Endothelial cell of umbilical vein (primary cell): ENCODE measurements at places on chromosomes 6 and 20.

DNA sequence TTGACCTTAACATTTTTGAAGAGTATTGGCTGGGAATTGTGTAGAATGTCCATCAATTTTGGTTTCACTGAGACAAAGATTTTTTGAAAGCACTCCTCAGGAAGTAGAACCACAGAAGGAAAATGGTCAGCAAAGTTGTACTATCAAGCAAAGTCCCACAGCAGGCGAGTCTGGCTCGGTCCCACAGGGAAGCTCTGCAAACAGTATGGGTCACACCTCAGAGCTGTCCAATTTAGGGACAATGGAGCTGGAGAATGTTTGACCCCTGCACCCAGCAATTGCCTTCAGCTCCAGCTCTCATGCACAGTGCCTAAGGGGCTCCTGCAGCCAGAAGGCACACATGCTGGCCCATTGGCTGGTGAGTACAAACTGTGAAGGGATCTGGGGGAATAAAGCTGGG is 147.0 kb downstream of the MAFB start:
- DNase-seq: no peak

- DNase-seq: no peak
Observed at GRCh38 chr6:131205481-131206244, 70.4 kb downstream of the AKAP7 start.

DNA sequence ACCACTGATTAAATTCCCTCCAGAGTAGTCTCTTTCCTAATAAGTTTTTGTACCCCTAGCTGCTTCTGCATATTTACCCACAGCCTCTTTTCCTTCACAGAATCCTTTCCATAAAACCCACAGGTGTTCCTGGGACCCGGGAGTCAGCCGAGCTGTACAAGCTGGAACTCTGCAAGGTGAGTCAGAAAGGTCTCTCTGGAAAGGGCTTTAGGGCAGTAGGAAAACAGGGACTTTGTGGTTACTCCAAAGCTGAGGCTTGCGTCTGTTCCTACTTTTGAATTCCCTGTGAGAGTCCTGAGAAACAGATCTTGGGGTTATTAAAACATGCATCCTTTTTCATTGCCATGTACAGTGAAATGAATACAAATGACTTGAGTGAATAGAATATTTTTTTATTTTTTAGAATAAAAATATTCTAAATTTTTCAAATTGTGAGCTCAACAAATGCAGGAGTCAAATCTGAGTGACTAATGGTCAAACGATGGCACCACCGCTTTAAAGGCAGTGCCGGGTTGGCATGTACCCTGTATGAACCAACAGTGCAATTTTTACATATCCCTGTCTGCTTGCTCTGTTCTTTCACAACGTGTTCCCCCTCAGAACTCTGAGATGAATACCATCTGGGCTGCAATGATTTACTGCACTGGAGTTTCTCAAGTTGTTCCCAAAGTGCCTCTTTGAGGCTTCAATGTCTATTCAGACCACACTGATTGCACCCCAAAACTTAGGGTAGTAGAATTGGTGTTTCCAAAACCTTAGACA is 78.4 kb downstream of the GFRAL start:
- no peak for DNase-seq

DNA sequence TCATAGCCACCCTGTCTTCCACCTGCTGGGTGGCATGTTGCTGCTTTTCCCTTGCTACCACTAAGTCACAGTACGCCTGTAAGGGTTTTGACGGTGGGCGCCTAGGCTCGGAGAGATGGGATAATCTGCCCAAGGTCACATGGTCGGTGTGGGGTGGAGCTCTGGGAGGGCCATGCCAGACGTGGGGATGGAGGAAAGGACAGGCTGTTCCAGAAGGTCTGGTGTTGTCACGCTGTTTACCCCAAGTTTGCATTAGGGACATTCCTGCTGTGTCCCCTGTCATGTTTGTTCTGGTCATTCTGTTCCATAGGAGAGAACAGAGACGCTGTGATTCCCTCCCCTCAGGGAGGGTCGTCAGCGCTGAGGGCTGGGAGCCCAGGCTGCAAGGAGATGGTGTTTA is 16.1 kb downstream of the IP6K3 start:
- DNase-seq: no peak

DNA sequence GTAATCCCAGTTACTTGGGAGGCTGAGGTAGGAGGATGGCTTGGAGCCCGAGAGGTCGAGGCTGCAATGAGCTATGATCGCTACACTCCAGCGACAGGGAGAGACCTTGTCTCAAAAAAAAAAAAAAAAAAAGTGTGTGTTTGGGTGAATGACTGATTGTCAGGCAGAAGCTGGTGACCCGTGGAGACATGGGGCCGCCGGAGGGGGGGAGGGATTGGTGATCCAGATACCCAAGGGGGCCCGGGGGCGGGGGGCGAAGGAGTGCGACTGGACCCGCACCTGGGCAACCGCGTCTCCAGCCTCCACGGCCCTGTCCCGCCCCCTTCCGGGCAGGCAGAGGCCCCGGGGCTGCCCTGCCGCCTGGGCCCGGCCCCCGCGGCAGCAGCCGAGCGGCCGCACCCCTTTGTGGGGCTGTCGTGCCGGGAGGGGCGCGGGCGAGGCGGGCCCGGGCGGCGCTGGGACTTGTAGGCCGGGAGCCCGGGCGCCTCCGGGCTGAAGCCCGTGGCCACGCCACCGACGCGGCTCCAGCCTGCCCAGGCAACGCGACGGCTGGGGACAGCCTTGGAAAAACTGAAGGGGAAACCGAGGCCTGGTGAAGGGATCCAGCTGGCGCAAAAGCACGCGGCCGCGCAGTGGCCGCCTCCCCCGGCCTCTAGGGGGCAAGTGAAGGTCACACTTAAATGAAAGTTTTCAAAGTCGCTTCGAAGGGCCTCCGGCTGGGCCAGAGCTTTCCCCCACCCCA is 2.1 kb upstream of the RBM38 start:
- DNase-seq: peak; percentile 45

- DNase-seq: no peak
Observed at GRCh38 chr6:168139121-168139520, 60.1 kb upstream of the FRMD1 start.

DNA sequence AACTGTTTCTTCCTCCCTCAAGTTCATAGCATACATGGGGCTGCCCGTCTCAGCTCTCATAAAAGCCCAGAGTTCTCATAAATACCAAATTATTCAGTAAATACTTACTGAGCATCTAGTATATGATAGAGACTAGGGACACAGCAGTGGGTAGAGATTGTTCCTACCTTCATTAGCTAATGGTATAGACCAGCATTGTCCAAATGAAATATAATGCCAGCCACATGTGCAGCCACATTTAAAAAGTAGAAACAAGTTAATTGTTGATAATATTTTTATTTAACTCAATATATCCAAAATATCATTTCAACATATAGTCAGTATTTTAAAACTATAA is 1.2 kb downstream of the TTLL9 start:
- no peak for DNase-seq

GRCh38 chr6:113971741-113972140 is 793 bp upstream of the HDAC2 start:
- DNase-seq: no peak

- no peak for DNase-seq
Observed at GRCh38 chr20:63974402-63975200, 4.8 kb downstream of the SAMD10 start.

DNA sequence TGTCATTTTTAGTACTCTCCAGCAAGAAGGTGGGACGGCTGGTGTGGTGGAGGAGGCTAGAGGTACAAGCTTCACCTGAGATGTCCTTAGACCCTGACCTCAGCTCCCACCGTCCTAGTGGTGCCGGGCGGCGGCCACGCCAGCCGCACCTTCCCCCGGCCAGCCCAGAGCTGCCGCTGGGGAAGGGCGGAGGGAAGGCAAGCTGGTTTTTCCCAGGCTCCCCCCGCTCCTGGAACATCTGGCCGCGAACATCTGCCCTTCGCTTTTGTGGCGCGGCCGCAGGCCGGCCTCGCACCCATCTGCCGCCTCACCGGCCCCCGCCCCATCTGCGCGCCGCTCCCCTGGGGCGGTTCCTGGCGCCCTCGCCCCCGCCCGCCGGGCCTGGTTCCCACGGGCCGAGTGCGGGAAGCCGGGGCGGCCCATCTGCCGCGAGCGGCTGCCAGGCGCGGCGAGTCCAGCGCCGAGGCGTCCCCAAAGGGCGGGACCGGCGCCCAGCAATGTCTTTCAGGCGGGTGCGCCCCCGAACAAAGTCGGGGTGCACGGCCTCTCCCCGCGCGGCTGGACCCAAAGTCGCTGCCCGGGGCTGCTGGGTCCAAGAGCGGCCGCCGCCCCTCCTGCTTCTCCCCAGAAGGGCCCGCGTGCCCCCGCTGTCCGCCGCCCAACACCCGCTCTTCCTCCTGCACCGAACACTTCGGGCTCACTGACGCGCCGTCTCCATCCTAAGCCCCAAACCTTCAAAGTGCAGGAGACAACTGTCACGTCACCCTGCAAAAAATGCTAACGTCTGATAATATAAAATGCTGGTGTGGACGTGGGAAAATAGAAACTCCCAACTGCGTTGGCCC is 17.3 kb upstream of the ID1 start:
- DNase-seq: peak; percentile 36

GRCh38 chr6:25370178-25371036 is 91.2 kb downstream of the CARMIL1 start:
- no peak for DNase-seq

- no peak for DNase-seq
Observed at GRCh38 chr20:51627586-51627985, 85.1 kb upstream of the NFATC2 start.

DNA sequence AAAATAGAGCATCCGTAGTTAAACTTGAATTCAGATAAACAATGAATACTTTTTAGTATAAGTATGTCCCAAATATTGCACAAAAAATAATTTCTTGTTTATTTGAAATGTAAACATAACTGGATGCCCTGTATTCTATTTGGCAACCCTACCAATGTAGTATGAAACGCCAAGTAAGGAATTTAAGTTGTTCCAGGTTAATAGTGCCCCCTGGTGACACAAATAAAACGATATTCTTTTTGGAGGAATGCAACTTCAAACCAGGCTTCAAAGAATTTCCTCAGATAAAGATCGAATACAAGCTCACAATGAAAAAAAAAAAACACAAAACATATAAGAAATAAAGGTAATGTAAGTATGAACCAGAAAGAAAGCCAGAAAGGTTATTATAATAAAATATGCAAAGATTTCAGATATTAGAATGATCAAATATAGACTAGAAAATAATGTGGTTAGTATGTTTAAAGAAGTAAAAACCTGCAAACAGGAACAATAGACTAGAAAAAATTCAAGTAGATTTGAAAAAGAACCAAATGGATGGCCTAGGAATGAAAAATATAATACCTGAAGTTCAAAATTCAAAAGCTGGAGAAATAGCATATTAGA is 18.4 kb upstream of the AKAP7 start:
- DNase-seq: peak; percentile 69

DNA sequence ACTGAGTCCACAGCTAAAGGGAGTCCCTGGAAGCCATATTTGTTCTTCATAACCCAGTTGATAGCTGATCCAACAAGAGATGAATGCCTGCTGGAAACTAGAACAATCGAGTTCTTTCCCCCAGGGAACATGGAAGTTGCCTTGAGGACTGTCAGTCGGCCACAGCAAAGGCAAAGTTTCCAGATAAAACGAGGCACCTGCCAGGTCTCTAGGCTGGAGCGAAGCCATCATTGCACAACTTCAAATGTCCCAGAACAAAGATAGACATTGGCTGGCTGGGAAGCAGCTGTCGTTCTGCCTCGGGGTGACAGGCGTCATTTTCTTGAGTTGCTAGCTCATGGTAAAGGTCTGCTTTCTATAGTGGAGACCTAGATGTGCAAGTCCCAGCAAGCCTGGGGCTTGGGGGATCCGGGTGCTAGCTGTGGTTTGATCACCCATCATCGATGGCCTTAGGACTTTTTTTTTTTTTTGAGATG is 184.4 kb upstream of the ZNF217 start:
- DNase-seq: no peak

- DNase-seq: no peak
Observed at GRCh38 chr6:48490658-48491057, 379.7 kb upstream of the PTCHD4 start.

DNA sequence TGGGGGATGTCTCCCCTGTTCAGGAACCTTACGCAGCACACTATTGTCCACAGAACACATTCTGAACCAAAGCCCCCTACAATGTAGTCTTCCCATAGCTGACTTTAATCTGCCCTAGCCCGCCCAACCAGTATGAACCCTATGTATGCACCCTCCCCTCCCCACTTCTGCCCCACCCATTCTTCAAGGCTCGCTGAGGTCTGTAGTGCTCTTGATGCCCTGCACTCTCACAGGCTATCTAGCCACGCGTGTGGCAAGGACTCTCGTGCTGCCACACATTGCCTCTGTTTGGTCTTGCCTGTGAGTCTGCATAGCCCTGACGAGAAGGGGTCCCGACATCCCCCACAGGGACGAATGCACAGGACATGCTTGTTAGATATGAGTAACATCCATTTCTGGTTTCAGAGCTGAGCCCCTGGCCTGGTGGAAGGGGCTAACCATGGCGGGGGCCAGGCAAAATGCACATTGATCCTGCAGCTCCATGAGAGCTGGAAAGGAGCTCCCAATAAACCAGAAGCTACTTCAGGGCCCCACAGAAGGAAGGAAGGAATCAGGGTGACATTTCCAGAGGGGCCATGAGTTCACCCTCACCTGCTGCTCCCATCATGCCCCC is 22.6 kb downstream of the MOCS1 start:
- DNase-seq: no peak

DNA sequence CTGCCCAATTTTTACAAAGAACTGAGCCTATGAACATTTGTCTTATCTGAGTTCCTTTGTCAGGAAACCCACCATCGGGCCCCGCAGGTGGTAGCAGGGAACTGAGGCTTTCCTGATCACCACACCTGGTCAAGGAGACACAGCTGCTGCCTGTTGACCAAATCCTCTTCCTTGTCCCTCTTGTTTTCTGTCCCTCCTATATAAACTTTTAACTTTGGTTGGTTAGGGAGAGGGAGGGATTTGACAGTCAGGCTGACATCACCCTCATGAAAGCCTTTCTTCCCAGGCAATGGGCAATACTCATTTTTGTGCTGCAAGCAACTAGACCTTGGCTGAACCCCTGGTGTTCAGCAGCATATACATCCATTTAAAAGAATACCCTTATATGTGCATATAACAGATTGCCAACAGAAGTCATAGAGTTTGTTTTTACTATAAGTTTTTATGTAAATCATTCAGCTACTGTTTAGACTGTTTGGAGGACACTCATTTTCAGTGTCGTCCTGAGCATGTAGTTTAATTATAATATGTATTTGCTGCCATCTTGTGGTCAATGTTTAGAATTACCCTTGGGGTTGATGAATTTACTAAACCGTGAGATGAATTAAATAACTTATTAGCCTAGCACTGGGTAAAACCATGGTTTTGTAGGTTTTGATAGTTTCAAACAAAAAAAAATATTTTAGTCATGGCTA is 17.0 kb downstream of the CRISP1 start:
- DNase-seq: peak; percentile 47

- DNase-seq: no peak
Observed at GRCh38 chr6:37288247-37288646, 30.3 kb upstream of the TMEM217 start.

DNA sequence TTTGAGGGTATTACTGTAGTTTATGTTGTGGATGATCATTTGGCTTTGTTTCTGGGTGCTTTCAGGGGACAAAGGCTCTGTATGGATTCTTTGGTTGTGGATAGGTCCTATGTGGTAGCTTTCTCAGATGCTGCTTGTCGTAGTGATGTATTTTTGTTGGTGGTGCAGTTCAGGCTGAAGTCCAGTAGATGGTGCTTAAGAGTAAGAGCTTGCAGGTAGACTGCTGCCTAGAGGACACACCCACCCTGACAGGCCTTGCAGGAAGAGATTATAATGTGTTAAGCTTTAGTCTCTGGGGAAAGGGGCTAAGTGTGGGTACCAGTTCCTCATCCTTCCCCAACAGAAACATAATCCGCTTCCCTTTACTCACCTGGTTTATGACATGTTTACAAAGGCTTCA is 62.6 kb upstream of the ADGRB3 start:
- DNase-seq: no peak
